ENCODE measurements at places on chromosomes 4 and X.

GRCh38 chr4:1126506-1126905 lies 13.1 kb upstream of the RNF212 start:
- no peak for ATAC-seq

DNA sequence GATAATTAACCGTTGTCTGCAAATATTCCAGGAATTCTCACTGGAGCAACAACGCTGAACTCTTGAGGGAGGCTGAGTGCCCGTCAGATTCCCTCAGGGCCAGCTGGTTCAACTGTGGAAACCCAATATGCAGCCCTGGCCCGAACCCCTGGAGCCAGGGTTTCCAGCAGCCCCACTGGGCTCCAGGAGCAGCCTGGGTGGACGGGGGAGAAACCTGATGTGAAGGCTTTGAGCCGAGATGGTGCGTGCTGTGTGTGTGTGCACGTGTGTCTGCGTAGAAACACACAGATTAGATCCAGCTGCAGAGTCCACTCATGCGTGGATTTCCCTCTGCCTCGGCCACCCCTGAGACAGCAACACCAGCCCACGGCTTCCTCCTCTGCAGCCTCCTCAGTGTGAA lies 19.4 kb upstream of the SLC25A6 start:
- no peak for ATAC-seq

GRCh38 chr4:165861363-165861762 lies 11.7 kb upstream of the TLL1 start:
- no peak for ATAC-seq

DNA sequence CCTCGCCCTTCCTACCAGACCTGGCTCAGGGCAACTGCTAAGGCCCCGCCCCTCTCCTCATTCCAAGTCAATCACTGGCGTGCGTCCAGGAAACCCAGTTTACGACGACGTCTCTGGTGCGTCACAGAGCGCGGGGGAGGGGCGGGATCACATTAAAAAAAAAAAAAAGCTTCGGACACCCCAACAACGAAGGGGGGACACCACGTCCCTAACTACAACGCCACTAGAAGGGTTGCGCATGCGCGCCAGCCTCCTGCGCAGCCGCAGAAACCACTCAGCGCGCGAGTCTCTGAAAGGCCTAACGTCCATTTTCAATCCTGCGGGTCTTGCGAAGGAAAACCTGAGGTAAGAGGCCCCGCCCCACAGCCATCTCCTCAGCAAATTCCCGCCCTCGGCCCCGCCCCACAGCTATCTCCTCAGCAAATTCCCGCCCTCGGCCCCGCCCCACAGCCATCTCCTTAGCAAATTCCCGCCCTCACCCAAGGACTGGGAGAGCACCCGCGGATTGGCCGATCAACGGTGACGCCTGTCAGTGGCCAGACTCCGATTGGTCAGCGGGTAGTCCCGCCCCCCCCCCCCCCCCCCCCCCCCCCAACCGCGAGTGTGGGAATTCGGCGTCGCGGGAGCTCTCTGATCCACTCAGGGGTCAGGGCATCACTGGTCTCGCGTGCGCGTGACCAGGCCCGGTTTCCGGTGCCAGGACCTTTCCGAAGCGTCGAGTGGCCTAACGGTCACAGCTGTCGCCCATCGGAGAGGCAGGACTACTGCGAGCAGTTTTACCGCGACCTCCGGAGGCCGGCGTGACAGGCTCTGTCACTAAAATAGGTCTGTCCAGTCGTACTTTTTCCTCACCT lies at the start of gene SCML1:
Gene SCML1 (plus strand): TSS at position 638 of the 854 bp plus-strand sequence. CDS start 6,694 bp downstream, outside the sequence.
- peak; percentile 89 for ATAC-seq

DNA sequence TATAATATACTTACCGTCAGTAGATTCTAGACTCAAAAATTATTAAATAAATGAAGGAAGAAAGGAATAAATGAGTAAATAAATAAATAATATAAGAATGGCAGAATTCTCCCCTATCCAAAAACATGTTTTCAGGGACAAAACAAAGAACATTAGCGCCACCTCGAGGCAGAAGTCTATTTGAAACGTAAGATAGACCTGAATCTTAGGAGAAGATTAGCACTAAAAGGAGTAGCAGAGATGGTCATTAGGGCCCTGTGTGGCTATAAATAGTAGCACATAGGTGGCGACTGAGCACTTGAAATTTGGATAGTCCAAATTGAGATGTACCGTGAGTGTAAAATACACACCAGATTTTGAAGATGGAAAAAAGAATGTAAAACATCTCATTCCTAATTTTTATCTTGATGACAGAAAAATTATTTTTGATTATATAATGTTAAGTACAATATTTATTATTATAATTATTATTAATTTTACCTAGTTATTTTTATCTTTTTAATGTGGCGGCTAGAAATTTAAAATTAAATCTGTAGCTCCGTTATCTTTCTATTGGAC lies 24.3 kb upstream of the SRD5A3 start:
- ATAC-seq = peak; percentile 74

DNA sequence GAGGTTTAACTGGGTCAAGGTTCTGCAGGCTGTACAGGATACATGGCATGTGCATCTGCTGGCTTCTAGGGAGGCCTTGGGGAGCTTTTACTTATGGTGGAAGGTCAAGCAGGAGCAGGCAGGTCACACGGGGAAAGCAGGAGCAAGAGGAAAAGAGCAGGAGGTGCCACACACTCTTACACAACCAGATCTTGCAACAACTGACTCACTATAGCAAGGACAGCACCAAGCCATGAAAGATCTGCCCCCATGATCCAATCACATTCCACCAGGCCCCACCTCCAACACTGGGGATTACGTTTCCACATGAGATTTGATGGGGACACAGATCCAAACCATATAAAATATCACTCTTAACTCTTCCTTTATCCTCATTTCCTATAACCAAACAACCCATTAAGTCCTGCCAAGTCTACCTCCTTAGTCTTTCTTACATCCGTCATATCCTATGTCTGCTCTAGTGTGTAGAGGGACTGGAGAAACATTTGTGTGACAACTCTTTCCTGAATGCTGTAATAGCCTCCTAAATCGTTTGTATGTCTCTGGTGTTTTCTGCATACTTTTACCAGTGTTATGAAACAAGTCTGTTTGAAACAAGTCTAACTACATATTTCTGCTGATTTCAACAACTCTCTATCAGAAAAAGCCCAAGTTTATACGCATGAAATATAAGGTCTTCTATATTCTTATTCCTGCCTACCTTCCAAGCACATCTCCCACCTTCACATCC lies 8.3 kb upstream of the RAP2C start:
- no peak for ATAC-seq

GRCh38 chr4:37001688-37002436 lies 242.7 kb upstream of the NWD2 start:
- peak; percentile 97 for ATAC-seq

DNA sequence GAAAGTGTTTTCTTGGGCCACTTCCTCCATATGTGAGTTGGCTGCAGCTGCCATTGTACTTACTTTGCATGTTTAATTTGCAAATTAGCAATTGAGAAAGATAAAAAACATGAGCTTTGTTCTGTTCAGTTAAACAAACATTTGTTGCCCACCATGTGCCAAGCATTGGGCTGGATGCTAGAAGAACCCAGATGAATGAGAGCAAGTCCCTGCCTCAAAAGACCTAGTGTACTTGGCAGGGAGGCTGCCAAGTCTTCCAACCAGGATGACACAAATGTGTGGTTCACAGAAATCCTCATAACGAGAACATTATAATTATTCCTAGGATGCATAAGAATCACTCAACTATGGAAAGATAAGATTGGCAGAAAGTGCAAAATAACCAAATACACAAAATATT lies 66.7 kb downstream of the GPM6A start:
- ATAC-seq = no peak

- ATAC-seq = no peak
These were observed 54.6 kb upstream of the TENM3 start for GRCh38 chr4:182188622-182189021.

GRCh38 chr4:76498550-76498949 lies 63.5 kb downstream of the SHROOM3 start:
- ATAC-seq = no peak
